ENCODE measurements at places on chromosomes 11 and 22.
A peak's percentile ranks its signal among the peaks of the same experiment; 100 is the strongest.

DNA sequence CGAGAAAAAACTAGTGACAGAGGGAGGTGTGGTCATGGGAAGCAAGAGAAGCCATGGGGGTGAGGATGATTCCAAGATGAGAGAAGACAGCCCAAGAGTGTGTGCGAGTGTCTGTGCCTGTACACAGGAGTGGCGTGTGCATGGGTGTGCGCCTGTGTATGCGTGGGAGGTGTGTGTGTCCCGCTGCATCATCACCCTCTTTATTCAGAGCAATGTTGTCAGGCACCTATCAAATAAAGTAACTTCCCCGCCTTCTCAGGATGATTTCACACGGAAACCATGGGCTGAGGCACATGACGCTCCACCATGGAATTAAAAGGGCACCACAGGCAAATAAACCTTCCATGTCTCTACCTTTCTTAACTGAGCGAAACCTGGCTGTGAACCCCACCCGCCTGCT is 24.6 kb downstream of the MS4A10 start:
- DNase-seq, result no peak

DNA sequence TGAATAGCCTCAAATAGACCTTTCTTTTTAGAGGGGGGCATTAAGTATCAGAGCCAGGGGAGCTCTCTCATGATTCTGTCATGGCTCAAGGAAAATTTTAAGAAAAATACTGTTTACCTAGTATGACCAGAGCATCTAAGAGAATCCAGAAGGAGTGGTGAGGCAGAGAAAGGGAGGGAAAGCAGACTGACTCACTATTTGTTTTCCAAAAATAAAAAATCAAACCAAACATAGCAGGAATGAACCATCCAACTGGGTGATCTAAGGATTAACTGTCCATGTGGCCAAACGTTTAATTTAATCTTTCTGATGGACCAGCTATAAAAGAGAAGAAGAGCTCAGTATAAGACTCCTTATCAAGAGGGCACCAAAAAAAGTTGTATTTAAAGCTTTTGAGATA is 70.8 kb downstream of the GAB2 start:
- no peak for DNase-seq

DNA sequence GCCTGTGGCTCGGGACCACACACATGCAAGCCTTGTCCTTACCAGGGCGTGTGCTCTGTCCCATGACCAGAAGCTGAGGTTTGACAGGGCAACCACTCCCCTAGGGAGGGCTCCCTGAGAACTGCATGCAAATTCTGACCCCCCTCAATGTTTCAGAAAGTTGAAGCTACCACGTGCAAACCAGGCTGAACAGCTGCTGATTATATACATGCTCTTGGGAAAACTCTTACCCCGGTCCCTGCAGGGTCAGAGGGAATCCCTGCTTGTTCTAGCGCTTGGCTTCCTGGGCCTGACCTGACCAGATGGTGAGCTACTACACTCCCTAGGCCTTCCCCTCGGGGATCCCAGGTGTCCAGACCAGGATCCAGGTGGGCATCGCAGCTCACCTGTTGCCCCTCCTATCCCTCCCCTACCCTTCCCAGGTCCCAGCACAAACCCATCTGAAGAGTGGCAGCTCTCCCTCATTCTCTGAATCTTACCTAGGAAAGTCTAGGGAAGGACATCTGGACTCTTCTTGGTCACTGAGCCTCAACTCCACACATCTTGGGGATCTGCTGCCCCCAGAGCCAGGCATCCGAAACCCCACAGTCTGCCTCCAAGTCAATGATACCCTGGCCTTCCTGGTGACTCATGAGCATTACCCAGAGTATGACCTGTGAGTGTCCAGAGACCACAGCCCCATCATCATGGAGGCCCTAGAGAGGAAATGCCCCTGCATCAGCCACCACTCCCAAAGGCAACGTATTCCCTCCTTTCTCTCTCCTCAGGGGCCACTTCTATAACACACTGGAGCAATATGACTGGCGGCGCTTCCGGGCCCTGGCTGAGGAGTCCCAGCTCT is 61.5 kb downstream of the BTG4 start:
- DNase-seq, result no peak

DNA sequence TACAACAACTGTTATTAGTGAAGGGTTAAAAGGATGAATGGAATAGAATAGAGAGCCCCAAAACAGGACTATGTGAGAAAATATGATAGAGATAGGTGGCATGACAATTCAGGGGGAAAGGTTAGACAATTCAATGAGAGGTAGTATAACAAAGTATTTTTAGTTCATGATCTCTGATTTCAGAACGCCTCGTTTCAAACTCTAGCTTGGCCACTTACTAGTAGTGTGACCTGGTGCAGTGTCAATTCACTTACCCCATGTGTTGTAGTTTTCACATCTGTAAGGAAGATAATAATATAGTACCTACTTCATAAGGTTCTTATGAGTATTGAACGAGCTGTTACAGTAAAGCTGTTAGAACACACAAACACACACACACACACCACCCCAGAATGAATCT is 308.0 kb downstream of the SWAP70 start:
- DNase-seq, result no peak

DNA sequence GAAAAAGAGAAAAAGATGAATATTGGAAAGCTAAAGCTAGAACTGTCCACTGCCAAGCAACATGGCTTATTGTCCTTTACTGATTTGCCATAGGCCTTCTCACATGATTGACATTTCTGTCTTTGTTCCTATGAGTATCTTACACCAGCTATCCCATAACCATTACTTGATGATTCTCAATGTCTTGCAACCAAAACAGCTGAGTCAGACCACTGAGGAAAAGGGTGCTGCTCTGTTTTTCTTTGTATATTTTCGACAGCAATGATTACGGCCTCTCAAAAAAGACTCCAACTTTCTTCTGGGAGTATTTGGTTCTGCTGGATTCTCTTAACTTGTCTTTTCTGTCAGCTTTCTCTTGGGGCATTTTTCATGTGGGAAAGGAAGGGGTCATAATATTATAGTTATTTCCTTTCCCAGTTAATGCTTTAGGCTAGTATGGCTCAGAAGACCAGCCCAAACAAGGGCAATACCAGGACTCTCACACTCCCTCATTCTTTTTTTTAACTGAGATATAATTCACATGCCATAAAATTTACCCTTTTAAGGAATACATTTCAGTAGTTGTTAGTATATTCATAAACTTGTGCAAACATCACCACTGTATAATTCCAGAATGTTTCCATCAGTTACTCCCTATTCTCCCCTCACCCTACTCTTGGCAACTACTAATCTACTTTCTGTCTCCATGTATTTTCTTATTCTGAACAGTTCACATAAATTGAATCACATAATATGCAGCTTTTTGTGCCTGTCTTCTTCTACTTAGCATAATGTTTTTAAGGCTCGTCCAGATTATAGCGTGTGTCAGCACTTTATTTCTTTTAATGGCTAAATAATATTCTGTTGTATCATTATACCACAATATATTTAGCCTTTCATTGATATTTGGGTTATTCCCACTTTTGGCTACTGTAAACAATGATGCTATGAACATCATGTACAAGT is 31.1 kb upstream of the FAR1 start:
- no peak for DNase-seq

DNA sequence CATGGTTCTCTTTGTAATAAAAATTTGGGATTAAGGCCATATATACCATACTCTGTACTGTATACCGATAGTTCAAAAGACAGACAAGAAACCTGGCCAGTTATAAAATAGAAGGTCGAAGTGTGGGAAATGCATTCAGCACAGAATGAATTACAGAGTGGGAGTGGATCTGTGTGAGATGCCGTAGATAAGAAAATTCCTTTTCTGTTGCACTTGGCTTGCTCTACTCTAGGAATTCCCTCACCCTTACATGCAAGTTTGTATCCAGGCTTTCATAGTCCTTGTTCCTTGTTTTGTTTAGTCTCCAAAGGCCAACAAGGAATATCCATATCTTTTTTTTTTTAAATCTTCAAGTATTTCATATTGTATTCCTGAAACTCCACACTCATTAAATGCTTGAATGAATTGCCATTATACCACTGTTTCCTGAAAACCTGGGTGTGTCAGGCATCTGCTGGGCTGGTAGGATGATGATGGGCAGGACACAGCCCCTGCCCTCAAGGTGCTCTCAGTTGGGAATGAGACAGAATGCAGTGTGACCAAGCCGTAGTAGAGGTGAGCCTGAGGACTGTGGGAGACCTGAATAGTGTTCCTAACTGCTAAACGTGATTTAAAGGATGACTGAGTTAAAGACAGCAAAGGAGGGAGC is 53.5 kb downstream of the TEAD1 start:
- DNase-seq, result no peak

GRCh38 chr22:23071230-23072076 is 1.1 kb downstream of the GNAZ start:
- DNase-seq, result no peak

DNA sequence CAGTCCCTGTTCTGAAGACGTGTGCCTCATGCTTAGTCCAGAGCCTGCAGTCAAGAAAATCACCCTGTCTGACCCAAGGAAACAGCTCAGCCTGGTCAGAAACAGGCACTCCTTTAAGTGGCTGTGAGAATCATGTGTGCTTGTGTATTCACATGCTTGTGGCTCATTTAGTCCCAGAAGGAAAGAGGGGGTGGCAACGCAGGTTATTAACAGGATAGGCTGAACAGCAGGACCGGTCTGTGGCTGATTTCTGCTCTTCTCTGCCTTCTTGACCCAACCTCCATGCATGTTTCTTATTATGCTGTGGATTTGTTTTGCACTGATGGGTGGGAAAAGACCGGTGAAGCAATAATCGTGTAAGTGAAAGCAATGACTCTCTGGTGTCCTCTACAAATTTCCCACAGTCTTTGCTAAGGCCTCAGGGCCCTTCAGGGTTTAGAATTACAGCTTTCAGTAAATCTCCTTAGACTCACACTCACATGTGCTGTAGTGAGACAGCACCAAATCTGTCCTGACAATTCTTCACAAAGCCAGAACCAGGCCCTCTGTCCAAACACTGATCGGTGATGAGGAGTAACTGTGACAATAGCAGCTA is 288.1 kb downstream of the ETS1 start:
- DNase-seq, result peak; percentile 83

- DNase-seq, result no peak
Observed at GRCh38 chr22:31345331-31346254, 553 bp downstream of the PATZ1 start.

DNA sequence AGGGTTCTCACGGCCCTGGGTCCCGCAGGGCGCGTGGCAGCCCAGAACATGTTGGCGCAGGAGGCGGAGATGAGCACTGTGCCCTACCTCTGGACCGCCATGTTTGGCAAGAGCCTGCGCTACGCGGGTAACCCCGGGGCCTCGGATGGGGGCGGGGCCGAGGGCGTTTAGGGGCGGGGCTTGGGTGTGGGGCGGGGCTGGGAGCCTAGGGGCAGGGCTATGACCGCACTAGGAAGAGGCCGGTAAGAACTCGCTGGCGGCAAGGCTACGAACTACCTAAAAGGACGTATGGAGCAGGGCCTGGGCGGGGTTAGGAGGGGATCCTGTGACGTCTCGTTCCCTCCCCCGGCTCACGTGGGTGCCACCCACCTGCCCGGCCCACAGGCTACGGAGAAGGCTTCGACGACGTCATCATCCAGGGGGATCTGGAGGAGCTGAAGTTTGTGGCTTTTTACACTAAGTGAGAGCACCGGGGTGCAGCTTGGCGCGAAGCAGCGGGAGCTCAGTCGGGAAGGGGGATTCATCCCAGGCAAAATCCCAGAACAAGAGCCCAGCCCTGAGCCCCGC is 2.8 kb upstream of the LZTR1 start:
- no peak for DNase-seq

DNA sequence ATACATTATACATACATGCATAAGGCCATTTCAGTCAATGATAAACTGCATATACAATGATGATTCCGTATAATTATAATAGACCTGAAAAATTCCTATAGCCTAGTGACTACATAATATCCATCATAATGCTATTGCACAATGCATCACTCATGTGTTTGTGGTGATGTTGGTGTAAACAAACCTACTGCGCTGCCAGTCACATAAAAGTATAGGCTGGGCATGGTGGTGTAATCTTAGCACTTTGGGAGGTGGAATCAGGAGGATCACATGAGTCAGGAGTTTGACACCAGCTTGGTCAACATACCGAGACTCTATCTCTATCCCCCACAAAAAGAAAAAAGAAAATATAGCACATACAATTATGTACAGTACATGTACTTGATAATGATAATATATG is 163.7 kb upstream of the DDI1 start:
- no peak for DNase-seq

GRCh38 chr11:64849598-64850356 is 5.3 kb upstream of the CDC42BPG start:
- no peak for DNase-seq

DNA sequence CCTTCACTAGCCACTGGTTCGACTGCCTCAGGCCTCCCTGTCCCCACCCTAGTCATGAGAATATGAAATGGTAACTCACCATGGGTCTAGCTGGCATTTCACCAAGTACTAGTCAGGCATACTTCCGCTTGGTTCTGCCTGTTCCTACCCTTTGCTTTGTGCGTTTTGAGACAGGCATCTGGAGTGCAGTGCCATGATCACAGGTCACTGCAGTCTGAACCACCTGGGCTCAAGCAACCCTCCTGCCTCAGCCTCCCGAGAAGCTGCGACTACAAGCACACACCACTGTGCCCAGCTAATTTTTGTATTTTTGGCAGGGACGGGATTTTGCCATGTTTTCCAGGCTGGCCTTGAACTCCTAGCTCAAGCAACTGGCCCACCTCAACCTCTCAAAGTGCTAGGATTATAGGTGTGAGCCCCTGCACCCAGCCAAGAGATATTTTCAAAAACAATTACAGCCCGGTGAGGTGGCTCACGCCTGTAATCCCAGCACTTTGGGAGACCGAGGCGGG is 14.1 kb downstream of the HRAS start:
- DNase-seq, result no peak

- DNase-seq, result no peak
Observed at GRCh38 chr11:69878927-69879728, 59.9 kb upstream of the FGF3 start.

GRCh38 chr11:17601256-17601671 is 54.2 kb downstream of the OTOG start:
- DNase-seq, result no peak

DNA sequence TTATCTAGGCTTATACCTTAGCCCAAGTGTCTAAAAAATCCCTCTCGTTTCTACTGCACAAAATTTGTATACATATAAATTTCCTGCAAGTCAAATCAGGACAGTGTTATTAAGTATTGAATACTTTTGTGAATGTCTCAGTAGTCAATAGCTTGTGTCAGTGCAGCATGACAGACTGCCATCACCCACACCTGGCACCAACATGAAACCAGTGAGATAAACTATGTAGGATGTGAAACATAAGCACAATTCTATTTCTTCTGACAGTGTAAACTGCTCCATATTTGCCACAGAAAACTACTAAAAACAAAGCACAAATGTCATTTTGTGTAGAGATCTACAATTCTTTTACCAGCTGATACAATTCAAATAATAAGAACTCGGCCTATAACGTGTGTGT is 542.1 kb upstream of the LUZP2 start:
- DNase-seq, result no peak

- DNase-seq, result no peak
Observed at GRCh38 chr11:748007-748359, 719 bp downstream of the TALDO1 start.

- peak; percentile 50 for DNase-seq
Observed at GRCh38 chr11:12827929-12828812, 153.9 kb downstream of the TEAD1 start.

- no peak for DNase-seq
Observed at GRCh38 chr11:123558536-123559315, 95.7 kb downstream of the SCN3B start.

- no peak for DNase-seq
Observed at GRCh38 chr11:62233730-62234129, 8.3 kb upstream of the SCGB1D2 start.
